ENCODE measurements at places on chromosomes 3 and 15.

DNA sequence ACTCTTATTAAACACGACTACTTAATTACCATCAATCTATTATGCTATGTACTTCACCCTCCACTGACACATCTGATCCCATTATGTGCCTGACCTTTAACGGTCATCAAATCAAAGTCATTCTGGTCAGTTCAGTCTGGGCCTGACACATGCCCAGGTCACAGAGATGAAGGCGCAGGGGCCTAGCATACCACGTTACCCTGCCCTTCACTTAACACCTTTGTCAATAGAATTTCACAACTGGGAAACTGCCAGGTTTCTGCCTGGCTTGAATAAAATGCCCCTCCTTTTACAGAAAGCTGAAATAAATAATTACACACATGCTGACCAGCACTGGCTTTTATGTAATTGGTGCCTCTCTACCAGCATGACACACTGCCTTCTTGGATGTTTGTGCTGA, 39.5 kb downstream of the MECOM start:
- no peak for DNase-seq

DNA sequence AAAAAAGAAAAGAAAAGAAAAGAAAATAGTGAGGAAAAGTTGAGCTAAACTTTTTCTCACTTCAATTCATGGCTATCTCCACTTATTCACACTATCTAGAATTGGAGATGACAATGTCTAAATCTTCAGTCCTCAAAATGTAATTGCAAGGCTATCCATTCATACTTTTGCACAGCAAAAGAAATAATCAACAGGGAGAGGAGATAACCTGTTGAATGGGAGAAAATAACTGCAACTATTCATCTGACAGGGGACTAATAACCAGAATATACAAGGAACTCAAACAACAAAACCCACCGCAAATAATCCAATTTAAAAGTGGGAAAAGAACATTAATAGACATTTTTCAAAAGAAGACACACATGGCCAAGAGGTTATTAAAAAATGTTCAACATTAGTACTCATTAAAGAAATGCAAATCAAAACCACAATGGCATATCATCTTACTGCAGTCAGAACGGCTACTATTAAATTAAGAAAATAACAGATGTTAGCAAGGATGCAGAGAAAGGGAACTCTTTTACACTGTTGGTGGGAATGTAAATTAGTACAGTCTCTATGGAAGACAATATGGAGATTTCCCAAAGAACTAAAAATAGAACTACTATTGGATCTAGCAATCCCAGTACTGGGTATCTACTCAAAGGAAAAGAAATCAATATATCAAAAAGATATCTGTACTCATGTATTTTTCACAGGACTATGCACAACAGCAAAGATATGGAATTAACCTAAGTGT, 73.5 kb upstream of the PPIB start:
- DNase-seq: no peak

DNA sequence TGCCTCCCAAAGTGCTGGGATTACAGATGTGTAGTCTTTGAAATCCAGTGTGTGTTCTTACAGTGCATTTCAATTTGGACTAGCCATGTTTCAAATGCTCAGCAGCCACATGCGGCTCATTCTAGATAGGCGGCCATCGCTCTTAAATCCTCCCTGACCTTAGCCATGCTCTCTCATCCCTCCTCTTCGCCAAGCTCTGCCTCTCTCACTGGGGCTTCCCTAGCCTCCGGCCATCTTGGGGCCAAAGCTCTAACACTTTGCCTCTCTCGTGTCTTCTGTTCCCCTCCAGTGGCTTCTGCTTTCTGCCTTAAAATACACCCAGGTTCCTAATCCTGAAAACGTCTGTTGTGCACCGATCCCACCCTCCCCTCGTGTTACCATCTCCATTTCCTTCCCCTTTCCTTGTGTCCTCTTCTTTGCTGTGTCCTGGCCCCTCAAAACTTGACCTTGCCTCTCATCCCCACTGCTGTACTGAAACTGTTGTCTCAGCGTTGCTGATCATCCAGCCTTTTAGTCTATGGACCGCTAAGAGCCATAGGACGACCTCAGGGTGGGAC, 1.4 kb upstream of the GHRL start:
- no peak for DNase-seq

GRCh38 chr3:110542552-110543150, 529.0 kb upstream of the NECTIN3 start:
- DNase-seq: no peak

DNA sequence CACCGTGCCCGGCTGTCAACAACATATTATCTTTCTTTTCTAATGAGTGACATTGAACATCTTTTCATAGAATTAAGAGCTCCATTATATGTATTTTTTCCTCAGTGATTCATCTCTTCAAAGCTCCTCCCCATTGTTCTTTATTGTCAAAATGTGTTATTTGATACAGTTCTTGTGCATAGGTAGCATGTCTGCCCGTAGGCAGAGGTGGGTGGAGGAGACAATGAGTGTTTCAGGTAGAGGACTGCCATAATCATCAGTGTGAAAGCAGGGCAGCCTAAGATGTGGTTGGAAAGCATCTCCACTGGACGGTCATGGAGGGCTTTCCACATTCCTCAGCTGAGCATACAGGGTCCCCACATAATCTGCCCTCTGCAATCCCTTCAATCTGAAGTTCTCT, 452.0 kb upstream of the MCTP2 start:
- DNase-seq: no peak

DNA sequence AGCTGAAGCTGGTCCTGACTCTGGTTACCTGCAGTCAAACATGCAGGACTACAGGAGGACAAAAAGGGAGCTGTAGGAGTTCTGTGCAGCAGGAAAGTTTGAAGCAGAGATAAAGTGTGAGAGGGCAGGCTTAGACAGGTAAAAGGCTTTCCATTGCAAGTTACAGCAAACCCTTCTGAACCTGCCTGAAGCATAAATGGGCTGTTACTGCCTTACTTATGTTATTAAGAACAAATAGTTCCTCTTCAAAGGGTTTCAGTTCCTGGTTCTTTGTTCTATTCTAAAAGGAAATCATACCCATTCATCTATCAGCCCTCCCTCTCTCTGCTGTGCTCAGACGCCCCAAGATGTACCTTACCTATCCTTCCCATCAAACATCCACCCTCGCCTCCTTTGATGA, 52.4 kb upstream of the CACNA2D3 start:
- no peak for DNase-seq

GRCh38 chr3:20015525-20015924, 3.5 kb upstream of the PP2D1 start:
- DNase-seq: no peak

GRCh38 chr3:53219895-53220483, 35.8 kb downstream of the TKT start:
- DNase-seq: peak; percentile 88

DNA sequence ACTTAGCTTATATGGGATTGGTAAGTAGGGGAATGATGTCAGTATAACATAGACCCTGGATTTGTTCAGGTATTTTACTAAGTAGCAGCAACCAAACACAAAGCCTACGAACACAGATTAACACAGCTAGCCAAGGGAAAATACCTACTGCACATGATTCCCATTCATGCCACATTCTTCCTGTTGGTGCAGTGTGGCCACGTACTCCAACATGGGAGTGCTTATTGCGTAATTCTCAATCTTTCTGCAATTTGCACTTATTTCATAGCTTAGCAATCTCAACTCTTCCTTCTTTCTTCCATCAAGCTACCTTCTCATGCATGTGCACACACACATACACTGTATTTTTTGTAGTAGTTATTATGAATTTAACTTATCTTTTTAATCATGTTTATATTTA, 186.8 kb downstream of the IL5RA start:
- DNase-seq: no peak
